Activated CD4-positive, alpha-beta T cell treated with anti-CD3 and anti-CD28 coated beads for 24 hours (primary cell): ENCODE measurements at places on chromosomes 16 and 17.

DNA sequence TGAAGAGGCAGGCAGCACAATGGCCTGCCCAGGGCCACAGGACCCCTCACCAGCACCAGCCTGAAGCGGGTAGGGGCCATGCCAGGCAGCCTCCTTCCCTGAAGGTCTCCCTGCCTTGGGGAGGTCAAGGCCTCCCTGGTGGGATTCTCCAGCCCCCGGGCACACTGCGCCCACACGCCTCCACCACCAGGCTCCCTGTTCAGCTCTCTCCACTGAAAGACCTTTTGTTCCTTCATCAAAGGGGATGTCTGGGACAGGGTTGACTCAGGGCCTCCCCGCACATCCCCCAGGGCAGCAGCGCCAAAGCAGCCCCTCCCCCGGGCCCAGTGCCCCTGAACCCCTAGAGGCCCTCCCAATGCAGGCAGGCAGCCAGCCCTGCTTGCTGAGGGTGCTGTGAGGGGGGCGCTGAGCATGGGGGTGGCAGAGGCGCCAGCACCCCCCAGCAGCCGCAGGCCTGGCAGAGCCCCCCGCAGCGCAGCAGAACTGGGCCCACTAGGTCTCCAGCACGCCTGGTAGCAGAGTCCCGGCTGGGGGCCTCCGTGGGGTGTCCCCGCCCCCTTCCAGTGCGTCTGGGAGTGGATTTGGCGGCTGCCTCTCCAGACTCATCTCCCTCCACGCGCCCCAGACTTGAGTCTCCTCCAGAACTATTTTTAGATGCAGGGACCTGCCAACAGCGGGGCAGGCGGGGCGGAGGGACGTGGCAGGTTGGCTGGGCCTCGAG lies 13.1 kb downstream of the BCAR1 start:
- DNase-seq: no peak

DNA sequence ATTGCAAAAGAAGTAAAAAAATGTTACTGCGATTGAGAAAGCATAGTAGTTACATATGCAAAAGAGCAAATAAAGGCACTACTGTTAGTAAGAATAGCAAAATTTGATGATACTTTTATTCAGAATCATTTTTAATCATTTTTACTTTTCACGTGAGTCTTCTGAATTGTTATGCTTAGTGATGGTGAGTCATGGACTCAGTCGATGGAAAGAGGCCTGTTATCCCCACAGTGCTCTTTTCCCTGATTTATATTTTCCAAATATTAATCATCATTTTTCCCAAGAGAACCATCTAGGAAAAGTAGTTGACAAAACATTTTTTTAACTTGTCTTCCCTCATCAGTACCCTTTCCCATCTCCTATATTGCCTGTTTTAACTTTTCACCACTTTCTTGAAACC lies 181.1 kb downstream of the CHD9 start:
- DNase-seq: no peak

GRCh38 chr17:17710728-17711541 lies 29.7 kb downstream of the RAI1 start:
- no peak for DNase-seq

DNA sequence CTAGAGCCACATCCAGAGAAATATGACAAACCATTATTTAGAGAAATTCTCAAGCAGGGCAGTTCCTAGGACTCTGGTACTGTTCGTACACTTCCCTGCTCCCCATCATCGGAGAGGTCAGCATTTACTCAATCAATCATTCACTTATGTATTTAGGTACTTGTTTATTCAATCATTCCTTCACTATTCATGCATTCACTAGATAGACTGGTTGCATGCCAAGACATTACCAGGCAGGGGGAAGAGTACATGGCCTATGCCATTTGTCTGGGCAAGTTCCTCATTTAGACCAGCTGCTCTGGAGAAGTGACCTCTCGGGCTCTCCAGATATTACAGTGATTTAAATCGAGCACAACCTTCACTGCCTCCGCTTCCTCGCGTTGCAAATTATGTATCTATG lies 603.4 kb downstream of the KCNJ2 start:
- DNase-seq: no peak

DNA sequence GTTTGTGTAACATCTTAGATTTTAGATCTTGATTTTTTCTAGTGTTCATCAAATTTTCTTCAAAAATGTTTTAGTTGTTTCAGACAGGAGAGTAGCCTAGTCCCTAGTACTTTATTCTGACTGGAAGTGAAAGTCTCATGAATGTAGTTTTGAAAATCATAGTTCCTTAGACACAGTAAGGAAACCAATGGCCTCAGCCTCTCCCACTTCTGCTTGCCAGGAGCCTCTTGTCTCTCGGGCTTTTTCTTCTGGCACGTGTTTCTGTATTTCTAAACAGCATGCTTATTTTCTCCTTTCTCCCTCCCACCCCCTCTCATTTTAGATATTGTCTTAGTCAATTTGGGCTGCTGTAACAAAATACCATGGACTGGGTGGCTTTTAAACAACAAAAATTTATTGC lies 9.8 kb downstream of the SLFN5 start:
- no peak for DNase-seq

DNA sequence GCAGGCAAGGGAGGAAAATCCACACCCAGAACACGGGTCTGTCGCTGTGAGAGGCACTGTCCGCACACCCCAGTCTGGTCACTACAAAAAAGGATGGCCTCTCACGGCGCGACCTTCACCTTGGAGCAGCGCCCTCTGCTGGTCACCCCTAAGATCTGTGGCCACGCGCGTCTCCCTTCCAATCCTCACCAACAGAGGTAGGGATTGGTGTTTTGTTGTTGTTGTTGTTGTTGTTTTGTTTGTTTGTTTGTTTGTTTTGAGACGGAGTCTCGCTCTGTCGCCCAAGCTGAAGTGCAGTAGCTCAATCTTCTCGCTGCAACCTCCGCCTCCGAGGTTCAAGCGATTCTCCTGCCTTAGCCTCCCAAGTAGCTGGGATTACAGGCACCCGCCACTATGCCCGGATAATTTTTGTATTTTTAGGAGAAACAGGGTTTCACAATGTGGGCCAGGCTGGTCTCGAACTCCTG lies 15.0 kb upstream of the C17orf58 start:
- DNase-seq: peak; percentile 56

DNA sequence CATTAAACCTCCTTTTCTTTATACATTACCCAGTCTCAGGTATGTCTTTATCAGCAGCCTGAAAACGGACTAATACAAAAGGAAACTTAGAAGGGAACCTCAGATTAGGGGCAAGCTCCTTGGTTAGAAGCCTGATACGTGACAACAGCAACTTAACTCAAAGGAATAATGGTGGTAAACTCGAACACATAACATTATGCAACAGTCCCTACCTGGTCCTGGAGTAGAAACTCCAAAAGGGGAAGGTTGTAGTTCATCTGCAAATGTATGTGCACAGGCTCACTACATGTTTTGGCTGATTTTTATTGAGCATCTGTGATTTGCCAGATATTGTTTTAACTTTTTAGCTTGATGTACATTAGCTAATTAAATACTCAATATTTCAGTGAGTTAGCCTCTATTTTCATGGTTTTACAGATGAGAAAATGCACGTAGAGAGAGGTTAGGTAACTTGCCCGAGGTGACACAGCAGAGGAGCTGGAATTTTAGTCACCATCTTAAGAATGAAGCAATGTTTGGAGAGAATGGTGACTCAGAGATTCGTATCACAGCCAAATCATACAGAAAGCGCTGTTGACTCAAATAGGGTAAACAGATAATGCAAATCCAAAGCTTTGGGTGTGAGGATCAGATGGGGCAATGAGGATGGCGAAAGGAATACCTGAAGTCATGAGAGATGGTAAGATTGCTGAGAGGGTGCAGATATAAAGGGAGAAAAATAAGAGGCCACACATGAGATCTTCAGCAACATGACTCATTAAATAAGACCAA lies 194.9 kb upstream of the RBFOX1 start:
- no peak for DNase-seq

- no peak for DNase-seq
Measured at GRCh38 chr17:79072544-79072943, 2.1 kb upstream of the ENGASE start.

- DNase-seq: no peak
Measured at GRCh38 chr16:87764600-87765472, 950 bp downstream of the KLHDC4 start.

GRCh38 chr17:31418773-31419350 lies 27.4 kb downstream of the RAB11FIP4 start:
- DNase-seq: no peak

DNA sequence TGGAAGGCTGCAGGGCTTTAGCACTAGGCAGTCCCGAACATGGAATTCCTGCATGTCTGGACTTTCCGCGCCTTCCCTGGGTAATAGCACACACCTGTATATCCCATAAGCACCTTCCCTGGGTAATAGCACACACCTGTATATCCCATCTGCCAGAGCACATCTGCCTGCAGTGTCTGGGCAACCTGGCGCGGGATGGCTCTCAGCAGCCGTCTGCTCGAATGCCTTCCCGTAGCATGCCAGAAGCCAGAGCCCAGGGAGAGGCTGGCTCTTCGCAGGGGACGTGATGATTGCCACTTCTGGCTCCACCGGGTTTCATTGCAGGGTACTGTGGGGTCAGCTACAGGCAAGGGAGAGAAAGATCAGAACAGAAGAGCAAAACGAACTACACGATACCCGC lies 21.3 kb downstream of the MBTPS1 start:
- DNase-seq: no peak

DNA sequence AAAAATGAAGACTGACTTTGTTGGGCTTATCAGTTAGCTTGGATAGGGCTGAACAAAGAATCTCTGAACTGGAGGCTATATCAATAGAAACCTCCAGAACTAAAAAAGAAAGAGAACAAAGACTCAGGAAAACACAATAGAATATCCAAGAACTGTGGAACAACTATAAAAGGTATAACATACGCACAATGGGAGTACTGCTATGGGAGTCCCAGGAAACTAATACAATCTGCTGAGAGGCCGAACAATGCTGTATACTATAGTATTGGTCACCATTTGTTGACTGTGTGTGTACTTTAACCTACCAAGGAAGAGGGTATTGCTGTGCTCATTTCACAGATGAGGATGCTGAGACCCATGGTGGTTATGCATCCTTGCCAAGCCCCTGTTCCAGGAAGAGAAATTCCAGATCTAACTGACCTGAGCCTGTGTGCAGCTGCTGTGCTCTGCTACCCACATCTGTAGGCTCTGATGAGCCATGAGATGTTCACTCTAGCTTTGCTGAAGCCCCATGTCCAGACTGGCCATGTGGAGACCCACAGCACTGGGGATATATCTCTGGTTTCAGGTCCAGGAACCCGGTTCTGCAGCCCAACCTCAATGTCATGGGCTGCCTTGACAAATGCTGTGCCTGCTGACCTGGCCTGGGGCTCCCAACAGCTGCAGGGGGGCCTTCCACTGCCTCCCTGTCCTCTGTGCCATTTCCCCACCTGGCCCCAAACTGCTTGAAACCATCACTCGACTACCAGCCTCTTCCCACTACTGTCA lies 254.3 kb upstream of the TNRC6C start:
- no peak for DNase-seq

GRCh38 chr16:77548151-77548550 lies 113.3 kb upstream of the ADAMTS18 start:
- no peak for DNase-seq

GRCh38 chr17:60372790-60373483 lies 19.0 kb downstream of the USP32 start:
- no peak for DNase-seq

GRCh38 chr16:14405611-14406537 lies 224.2 kb downstream of the PARN start:
- DNase-seq: no peak

GRCh38 chr17:79141578-79142355 lies 67.1 kb downstream of the ENGASE start:
- DNase-seq: no peak

GRCh38 chr16:58032710-58033293 lies 7.2 kb downstream of the MMP15 start:
- DNase-seq: no peak

- no peak for DNase-seq
Measured at GRCh38 chr17:39737206-39737759, 455 bp upstream of the GRB7 start.

- no peak for DNase-seq
Measured at GRCh38 chr16:84730406-84731106, 30.8 kb downstream of the USP10 start.

DNA sequence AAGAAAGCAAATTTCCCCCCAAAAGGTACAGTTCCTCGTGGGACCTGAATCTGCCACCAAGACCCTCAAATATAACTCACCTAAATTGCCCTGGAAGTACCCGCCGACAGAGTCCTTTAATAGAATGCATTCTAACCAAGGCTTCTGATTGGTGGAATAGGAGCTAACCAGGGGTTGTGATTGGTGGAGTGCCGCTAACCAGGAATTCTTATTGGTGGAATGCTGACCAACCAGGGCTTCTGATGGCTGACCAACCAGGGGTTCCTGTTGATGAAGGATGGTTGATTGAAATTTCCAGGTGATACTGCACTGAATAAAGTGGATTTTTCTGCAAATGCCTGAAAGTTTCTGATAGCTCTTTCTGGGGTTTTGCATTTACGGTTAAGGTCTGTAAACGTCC lies 6.5 kb downstream of the TFAP4 start:
- no peak for DNase-seq

- DNase-seq: no peak
Measured at GRCh38 chr17:56141046-56141839, 12.0 kb upstream of the ANKFN1 start.

DNA sequence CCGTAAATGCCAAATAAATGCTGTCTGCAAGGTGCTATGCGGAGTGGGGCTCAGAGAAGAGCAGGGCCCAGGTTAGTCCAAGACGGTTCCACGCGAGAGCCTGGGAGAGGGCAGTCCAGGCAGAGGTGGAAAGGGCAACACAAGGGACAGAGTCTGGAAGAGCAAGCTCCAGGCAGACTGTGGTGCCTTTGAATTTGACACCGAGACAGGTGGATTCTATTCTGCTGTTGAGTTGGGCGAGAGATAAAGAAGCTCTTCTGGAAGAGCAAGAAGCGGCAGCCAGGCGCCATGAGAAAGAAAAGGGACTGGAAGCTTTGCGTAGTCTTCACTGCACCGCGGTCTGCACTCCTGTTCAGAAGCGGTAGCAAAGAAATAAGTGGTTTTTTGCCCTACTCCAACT lies 55.6 kb downstream of the CYTH1 start:
- no peak for DNase-seq

- no peak for DNase-seq
Measured at GRCh38 chr16:11395949-11396240, 50.6 kb downstream of the RMI2 start.

- no peak for DNase-seq
Measured at GRCh38 chr16:17237350-17237944, 233.3 kb downstream of the XYLT1 start.

GRCh38 chr17:40926341-40926740 lies 11.1 kb downstream of the KRT23 start:
- no peak for DNase-seq

- DNase-seq: no peak
Measured at GRCh38 chr16:49473773-49474172, 100.2 kb downstream of the C16orf78 start.

GRCh38 chr16:62035115-62036092 lies 834 bp downstream of the CDH8 start:
- no peak for DNase-seq

DNA sequence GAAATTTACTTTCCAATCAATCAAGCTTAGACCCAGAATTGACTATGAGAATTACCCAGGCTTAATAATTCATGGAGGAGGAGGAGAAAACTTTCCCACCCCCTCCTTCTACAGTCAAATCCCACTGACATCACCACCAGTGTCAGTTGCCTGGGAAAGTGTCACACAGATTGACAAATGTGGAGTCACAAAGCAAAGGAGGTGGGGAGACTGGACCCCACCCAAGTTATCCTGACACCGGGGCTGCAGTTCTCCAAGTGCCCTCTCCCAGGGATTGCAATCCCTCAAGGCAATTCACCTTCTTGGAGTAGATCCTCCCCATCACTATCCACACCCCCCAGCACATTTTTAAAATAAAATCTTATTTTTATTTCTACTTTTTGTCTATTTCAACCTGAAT lies 100.2 kb upstream of the CDH11 start:
- DNase-seq: no peak
